ENCODE measurements at places on chromosomes 7 and 10.

DNA sequence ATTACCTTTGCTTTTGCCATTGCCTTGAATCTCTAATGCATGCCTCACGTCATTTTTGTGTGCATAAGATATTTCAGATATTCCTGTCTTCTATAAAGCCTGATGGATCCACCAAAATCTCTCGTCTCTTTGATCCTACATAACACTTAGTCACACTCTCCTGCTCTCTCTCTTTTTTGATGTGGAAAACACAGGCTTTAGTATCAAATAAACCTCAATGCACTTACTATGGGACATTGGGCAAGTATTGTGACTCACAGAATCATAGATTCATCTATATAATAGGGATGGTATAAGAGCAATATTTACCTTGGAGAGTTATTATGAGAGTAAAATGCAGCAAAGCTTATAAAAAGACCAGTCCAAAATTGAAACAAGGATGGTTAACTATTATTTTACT lies 39.1 kb downstream of the DKK1 start:
- no peak for DNase-seq

GRCh38 chr10:23031318-23031717 lies 64.1 kb upstream of the MSRB2 start:
- DNase-seq: no peak

GRCh38 chr10:1858547-1858946 lies 121.2 kb upstream of the ADARB2 start:
- DNase-seq: no peak

DNA sequence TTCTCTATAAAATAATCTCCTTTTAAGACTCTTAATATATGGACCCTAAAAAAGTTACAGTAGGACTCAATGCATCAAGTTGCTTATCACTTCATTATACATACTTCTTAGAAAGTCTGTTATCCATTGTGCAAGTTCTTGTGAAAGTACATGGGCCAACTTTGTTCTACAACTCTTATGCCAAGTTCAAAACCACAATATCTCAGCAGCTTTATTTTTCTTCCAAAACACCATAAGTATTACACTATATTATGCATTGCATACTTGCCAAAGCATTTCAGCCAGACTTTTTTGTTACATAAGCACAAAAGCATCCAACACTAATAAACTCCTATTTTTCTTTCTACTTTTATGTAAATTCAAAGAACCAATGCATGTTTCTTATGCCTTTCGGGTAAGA lies 94.4 kb downstream of the AHR start:
- no peak for DNase-seq

- DNase-seq: no peak
Observed at GRCh38 chr10:129305046-129305445, 162.0 kb upstream of the MGMT start.

DNA sequence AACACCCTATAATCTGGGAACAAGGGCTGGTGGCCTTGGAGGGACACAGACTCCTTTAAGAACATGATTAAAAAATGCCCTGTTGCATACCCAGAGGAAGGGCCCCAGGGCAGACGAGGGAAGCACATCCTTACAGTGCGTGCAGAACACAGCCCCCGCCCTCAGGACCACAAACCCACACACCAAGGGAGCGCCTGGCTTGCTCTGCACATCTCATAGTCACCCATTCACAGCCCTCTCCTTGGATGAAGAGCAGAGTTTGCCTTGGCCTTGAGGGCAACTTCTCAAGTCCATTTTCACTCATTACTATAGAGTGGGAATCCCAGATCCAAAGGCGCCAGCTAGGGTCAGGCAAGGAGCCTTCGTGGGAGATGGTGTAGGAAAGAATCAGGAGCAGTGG lies 6.3 kb upstream of the VSIR start:
- no peak for DNase-seq

- DNase-seq: no peak
Observed at GRCh38 chr10:70840836-70841235, 25.1 kb downstream of the SGPL1 start.

- DNase-seq: no peak
Observed at GRCh38 chr10:89798092-89798491, 96.7 kb downstream of the KIF20B start.

GRCh38 chr7:120987280-120987679 lies 1.2 kb upstream of the CPED1 start:
- no peak for DNase-seq

- DNase-seq: no peak
Observed at GRCh38 chr7:131483586-131483985, 72.8 kb downstream of the PODXL start.

- DNase-seq: no peak
Observed at GRCh38 chr7:121436688-121437087, 40.6 kb upstream of the FAM3C start.

GRCh38 chr7:141217938-141218337 lies 144.1 kb downstream of the TMEM178B start:
- no peak for DNase-seq

GRCh38 chr7:42071372-42072261 lies 165.4 kb downstream of the GLI3 start:
- no peak for DNase-seq

GRCh38 chr7:111498391-111499007 lies 63.8 kb downstream of the IMMP2L start:
- no peak for DNase-seq

DNA sequence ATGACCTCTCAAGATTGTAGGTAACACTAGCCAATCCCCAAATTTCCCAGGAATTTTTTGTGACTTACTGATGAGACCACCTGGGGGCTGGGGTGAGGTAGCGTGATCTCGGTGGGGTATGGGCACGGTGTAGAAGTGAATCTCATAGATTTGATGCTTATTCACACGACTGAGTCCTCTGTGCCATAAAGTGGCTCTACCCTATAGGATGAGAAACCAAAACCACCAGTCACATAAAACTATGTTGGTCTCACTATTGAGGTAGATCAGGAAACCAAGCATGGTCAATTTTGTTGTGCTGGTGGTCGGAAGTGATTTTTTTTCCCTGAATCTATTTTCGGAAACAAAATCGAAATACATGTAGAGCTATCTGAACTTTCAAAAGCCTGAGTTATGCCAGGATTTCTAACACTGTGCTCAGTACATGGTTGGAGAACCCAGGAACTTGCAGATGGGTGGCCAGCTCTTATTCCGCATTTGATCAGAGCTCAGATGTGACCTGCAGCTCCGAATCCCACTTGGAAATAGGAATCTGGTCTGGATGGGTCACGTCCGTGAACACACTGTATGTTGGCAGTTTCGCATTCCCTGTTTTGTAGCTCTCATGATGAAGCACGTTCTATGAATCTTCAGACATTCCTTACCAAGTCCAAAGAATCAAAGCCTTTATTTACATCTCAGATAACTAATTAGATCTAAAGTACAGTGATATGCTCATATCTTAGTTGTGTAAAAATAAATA lies 261.5 kb downstream of the KLF6 start:
- no peak for DNase-seq

GRCh38 chr10:100442548-100442947 lies 20.3 kb upstream of the WNT8B start:
- no peak for DNase-seq

DNA sequence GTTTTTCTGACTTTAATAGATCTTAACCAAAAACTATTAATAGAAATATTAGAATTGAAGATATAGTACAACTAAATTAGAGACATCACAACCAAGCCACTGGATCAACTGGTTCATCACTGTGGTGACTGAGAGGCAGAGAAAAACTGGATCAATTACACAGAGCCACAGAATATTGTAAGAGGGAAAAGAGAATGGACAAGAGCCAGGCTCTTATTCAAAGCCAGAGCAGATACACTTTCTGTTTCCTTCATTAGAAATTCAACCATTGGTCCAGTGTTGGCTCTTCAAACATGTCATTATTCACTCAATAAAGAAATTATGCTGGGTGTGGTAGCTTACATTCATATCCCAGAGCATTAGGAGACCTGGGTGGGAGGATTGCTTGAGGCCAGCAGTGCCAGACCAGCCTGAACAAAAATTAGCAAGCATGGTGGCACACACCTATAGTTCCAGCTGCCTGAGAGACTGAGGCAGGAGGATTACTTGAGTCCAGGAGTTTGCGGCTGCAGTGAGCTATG lies 295.1 kb downstream of the NEBL start:
- DNase-seq: no peak

GRCh38 chr10:101113890-101114403 lies 17.2 kb upstream of the TLX1 start:
- DNase-seq: no peak

- DNase-seq: no peak
Observed at GRCh38 chr10:13993673-13994089, 337.0 kb downstream of the FRMD4A start.

DNA sequence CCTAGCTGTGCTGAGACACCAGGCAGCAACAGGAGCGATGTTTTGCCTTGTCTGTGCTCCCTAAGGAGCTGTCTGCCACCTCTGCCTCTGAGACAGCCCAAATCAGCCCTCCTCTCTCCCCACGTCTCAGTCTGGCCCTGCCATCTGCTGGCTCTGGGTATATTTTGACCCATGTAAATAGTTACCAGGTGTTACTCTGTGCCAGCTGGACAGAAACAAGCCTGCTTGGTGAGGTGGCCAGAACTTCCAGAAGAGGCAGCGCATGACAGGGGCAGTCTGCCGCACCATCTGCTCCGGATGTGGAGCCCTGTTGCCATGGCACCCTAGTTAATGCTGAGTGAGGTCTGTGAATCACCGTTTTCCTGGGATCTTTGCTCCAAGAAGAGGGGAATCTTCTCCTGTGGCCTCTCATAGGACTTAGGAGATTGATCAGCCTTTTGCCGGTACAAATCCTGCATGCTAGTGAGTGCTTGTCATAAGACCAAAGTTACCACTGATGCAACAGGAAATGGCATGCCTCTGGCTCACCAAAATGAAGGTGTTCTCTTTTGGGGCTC lies 31.8 kb downstream of the GSTO2 start:
- no peak for DNase-seq

DNA sequence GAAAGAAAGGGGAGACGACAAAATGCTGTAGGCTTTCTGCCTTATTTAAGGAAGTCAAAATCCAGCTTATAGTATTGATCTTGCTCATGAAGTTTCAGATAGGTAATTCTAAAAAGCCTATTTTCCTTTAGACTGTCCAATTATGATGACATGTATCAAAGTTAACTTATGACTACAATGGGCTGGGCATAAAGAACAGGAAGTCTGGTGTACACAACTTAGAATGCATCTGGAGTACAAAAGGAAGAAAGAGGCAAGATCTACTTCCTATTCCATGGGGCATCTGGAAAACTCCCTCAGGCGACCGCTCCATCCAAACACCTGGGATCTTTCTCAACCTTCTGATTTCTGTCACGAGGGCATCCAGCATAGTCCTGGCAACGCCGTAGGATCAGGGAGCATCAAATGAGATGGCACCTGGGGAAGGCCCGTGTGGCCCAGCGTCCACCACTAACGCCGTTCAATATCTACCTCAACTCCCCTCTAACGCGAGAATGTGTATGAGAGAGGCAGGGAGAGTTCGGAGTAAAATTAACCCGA lies 512 bp downstream of the FAM24B start:
- DNase-seq: no peak

GRCh38 chr7:46525876-46526275 lies 604.8 kb upstream of the IGFBP3 start:
- no peak for DNase-seq

- DNase-seq: no peak
Observed at GRCh38 chr10:49385939-49386922, 9.7 kb downstream of the DRGX start.

GRCh38 chr7:117791877-117792780 lies 81.1 kb downstream of the CTTNBP2 start:
- no peak for DNase-seq

GRCh38 chr7:111958896-111959295 lies 247.3 kb downstream of the DOCK4 start:
- no peak for DNase-seq

DNA sequence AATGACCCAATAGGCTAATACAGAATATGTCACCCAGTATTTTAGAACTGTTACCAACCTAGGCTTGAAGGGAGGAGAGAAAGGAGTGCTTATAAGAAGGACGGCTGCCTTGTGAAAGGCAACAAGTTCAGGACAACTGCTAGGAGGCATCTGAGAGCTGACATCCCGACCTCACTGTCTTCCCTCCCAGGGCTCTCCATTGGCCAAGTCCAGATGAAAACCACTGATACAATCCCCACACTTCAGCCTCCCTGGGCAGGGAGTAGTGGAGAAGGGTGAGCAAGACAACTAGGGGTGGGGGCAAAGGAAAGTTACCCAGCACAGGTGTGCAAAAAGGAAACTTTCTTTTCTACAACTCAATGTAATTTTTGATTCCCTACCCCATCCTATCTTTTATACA lies 29.5 kb upstream of the TMEM273 start:
- no peak for DNase-seq

GRCh38 chr10:48306870-48307710 lies 613 bp downstream of the MAPK8 start:
- DNase-seq: peak; percentile 72

DNA sequence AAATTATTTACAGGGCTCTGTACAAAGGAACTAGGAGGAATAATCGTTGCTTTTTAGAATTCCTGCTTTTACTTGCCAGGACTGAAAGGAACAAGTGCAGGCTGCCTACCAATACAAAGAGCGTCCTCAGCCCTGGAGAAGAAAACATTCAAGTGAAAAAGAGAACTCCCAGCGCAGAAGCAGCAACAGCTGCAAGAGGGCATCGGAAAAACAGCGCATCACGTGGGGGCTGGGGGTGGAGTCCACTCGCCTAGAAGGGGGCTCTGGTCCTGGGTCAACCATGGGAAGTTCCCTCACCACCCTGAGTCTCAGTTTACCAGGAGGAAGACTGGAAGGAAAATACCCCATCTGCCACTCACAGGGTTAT lies 385 bp upstream of the C10orf90 start:
- no peak for DNase-seq

- DNase-seq: no peak
Observed at GRCh38 chr10:24305551-24306506, 96.9 kb downstream of the KIAA1217 start.

- no peak for DNase-seq
Observed at GRCh38 chr10:95280637-95281036, 10.2 kb downstream of the PDLIM1 start.

DNA sequence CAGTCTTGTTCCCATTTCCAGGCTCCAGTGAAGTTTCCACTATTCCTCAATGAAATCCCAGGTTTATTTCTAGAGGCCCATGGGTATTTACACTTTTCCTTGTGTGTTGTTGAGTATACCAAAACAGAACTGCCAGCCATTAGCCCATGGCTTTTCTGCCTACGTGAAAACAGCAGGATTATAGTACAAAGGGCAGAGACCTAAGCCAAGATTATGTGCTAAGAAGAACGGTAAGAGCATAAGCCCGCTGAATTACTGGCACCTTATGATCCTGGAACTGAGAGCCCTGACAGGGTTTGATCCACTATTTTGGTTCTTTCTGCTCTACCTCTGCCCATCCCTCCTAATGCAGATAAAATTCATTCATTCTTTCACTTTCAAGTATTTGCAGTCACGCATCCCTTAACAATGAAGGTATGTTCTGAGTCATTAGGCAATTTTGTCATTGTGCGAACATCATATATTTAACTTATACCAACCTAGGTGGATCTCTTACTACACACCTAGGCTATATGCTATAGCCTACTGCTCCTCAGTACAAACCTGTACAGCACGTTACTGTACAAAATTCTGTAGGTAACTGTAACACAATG lies 16.0 kb downstream of the SEMA3C start:
- DNase-seq: no peak

GRCh38 chr10:132475086-132475485 lies 62.5 kb upstream of the INPP5A start:
- no peak for DNase-seq

GRCh38 chr7:31052841-31053601 lies 913 bp downstream of the ADCYAP1R1 start:
- no peak for DNase-seq

GRCh38 chr7:1809070-1809469 lies 139.0 kb downstream of the ELFN1 start:
- no peak for DNase-seq

GRCh38 chr10:127408733-127409132 lies 140.4 kb upstream of the NPS start:
- no peak for DNase-seq
